ENCODE measurements at places on chromosomes 11 and 22. TPM values are rescaled to one million over a fixed set of nuclear protein-coding genes. Genes with fewer than 3 reads are reported as not detected.

- H3K4me1 ChIP-seq = peaks cover 31% of the 10 kb centered on the region
- peak overlapping the region; percentile 23 for H3K4me3 ChIP-seq
- H3K27ac ChIP-seq = peak overlapping the region; percentile 25
These were observed 2.4 kb downstream of the ZDHHC24 start for GRCh38 chr11:66543263-66544107.

The SPDYC gene
- total RNA-seq = not detected

The ST14 gene
- 13.7 TPM for total RNA-seq

- H3K4me3 ChIP-seq = no peak overlapping the region
- no peaks in the 10 kb centered on the region for H3K27me3 ChIP-seq
- H3K36me3 ChIP-seq = no peaks in the 10 kb centered on the region
- no peak overlapping the region for H3K27ac ChIP-seq
These were observed 65.9 kb upstream of the HMGXB4 start for GRCh38 chr22:35191412-35191811.

GRCh38 chr11:8087185-8087584 is 6.2 kb downstream of the TUB start:
- H3K4me1 ChIP-seq = no peaks in the 10 kb centered on the region
- no peak for DNase-seq

GRCh38 chr11:108597736-108598355 is 4.3 kb upstream of the EXPH5 start:
- DNase-seq = no peak
- H3K4me1 ChIP-seq = peaks cover 1% of the 10 kb centered on the region
- H3K27me3 ChIP-seq = peaks cover 3% of the 10 kb centered on the region
- H3K36me3 ChIP-seq = no peaks in the 10 kb centered on the region
- no peak overlapping the region for H3K27ac ChIP-seq
- H3K4me3 ChIP-seq = no peak overlapping the region

- no peak overlapping the region for H3K27ac ChIP-seq
- DNase-seq = no peak
- H3K4me1 ChIP-seq = no peaks in the 10 kb centered on the region
- peaks cover 26% of the 10 kb centered on the region for H3K36me3 ChIP-seq
These were observed 29.0 kb downstream of the DDX10 start for GRCh38 chr11:108693852-108694251.

DNA sequence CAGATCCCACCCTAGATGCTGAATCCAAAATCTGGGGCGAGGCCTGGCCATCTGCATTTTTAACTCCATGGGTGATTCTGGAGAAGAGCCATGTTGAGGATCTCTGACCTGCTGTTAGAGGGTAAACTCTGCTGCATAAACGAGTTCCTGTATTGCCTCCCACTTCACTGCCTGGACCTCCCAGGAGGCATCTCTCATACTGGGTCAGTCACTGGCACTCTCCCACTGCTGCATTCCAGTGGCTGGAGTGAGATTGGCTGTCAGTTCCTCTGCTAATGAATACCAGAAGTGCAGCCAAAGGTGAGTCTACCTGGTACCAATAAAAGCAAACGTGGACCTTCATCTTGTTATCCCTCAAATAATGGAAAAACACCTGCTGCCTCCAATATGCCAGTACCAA is 10.3 kb downstream of the POLDIP3 start:
- DNase-seq = no peak
- H3K4me3 ChIP-seq = no peak overlapping the region
- no peaks in the 10 kb centered on the region for H3K4me1 ChIP-seq
- H3K27ac ChIP-seq = no peak overlapping the region
- no peaks in the 10 kb centered on the region for H3K27me3 ChIP-seq
- peaks cover 56% of the 10 kb centered on the region for H3K36me3 ChIP-seq

GRCh38 chr22:17491090-17491640 is 72.1 kb upstream of the SLC25A18 start:
- no peaks in the 10 kb centered on the region for H3K27me3 ChIP-seq
- no peaks in the 10 kb centered on the region for H3K36me3 ChIP-seq
- H3K4me1 ChIP-seq = no peaks in the 10 kb centered on the region
- H3K4me3 ChIP-seq = no peak overlapping the region
- H3K27ac ChIP-seq = no peak overlapping the region
